NAMALWA (cell line): ENCODE measurements at places on chromosomes 6 and 20.

DNA sequence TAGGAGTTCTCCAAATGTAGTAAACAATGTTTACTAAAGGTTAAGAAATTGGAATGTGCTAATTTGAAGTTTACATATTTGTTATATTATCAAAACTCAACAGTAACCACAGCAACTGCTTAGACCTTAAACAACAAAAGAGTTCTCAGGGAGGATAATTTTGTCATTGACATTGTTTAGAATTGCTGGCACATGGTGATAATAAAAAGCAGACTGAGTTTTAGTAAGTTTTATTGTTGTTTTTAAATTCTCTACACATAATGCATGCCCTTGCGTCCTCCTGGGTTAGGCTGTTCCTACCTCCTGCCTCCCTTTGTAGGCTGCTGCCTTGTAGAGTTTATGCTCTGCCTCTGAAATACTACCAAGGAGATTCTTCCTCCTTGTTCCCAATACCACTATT lies 28.7 kb downstream of the LAMA4 start:
- no peak for DNase-seq

DNA sequence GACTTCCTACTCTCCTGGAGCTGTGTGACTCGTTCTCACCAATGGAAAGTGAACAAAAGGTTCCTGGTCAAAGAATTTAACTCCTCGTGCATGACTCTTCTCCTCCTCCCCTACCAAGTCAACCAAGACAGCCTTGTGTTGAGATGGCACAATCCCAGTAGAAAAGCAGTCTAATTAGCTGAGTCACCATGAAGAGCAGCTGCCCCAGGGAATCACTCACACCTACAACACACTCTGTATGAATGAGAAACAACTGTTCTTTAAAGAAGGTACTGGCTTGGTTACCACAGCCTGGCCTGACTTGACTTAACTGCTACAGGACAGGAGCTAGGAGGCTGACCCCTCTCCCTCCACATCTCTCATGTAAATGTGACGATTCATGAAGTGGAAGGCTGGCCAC lies 2.9 kb upstream of the HLA-DOB start:
- DNase-seq, result no peak

DNA sequence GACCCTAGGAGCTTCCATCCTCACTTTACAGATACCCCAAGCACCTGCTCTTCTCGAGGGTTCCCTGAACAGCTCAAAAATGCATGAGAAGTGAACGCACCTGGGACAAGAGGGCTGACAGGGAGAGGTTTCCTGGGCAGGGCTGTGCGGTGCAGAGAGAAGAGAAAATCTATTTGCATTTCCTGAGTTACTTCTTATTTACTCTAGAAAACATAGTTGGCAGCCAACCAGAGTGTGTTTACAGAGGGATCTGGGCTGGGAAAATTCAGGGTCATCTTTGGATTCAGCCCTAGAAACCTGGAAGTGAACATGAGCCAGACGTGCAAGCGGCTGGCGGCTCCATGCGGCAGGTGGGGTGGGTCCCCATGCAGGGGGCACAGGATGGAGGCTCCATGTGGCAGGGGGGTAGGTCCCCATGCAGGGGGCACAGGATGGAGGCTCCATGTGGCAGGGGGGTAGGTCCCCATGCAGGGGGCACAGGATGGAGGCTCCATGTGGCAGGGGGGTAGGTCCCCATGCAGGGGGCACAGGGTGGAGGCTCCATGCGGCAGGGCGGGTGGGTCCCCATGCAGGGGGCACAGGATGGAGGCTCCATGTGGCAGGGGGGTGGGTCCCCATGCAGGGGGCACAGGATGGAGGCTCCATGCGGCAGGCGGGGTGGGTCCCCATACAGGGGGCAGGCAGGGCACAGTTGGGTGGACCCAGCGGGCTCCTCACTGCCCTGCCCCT lies 342.0 kb downstream of the TAF4 start:
- DNase-seq, result no peak

GRCh38 chr6:63424636-63425035 lies 104.9 kb upstream of the LGSN start:
- DNase-seq, result no peak

GRCh38 chr20:23637282-23638221 lies at the start of gene CST3:
CST3 (minus strand) TSS chr20:23637955; CDS start chr20:23637862, 93 bp downstream.
- DNase-seq, result no peak

DNA sequence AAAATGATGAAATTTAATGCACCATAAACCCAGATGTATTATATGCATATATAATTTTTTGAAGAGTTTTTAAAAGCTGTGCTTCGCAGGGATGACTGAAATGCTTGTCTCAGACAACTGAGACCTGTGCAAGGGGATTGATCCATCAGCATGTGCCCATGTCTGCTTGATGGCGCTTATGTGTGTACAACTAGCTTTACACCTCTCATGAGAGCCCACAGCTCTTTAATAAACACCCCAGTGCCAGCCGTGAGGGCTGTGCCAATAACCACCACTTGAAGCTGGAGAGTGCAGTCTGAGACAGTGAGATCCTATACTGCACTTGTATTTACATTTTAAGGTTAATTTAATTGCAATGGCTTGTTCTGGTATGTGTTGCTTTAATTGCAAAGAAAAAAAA lies 225.5 kb downstream of the BCKDHB start:
- no peak for DNase-seq

DNA sequence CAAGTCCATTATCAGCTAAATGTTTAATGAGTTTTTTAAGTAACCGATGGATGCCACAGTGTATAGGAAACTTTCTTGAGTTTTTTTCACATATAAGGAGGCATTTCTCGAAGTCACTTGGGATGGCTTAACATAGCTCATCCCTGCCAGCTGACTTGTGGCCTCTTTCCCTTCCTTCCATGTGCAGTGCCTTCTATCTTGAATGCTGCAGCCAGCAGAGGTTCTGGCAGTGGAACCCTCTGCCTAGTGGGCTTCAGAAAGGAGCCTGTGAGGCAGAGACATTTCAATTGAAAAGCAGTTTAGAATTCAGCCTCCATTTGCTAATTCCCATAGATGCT lies 51.9 kb downstream of the AKAP12 start:
- DNase-seq, result no peak

DNA sequence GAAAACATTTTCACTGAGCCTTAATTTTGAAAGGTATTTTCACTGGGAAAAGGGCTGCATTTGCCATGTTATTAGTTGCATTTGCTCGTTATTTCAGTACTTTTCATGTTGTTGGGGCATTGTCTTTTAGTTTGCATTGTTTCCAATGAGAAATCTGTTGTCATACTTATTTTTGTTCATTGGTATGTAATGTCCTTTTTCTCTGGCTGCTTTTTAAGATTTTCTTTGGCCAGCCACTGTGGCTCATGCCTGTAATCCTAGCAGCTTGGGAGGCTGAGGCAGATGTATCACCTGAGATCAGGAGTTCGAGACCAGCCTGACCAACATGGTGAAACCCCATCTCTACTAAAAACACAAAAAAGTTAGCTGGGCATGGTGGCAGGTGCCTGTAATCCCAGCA lies 379.9 kb downstream of the SAMD5 start:
- DNase-seq, result no peak

- DNase-seq, result peak; percentile 52
Measured at GRCh38 chr6:95431637-95432228, 145.6 kb upstream of the MANEA start.

- DNase-seq, result no peak
Measured at GRCh38 chr6:68901044-68901443, 266.0 kb downstream of the ADGRB3 start.

DNA sequence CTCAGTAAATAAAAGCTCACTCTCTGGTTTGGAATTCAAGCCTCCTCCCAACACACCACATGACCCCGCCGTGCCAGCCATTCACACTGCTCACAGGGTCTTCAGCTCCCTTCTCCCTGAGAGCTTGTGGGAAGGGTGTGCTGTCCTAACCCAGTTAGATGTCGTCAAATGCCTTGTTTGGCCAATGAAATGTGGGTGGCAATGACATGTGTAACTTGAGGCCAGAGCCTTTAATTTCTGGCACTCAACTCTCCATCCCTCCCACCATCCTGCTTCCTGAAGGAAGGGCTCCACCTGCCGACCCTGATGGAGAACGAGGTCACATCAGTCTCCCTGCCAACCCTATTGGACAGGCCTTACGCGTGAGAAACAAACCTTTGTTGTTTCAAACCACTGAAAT lies 224.5 kb upstream of the AGPAT4 start:
- no peak for DNase-seq

DNA sequence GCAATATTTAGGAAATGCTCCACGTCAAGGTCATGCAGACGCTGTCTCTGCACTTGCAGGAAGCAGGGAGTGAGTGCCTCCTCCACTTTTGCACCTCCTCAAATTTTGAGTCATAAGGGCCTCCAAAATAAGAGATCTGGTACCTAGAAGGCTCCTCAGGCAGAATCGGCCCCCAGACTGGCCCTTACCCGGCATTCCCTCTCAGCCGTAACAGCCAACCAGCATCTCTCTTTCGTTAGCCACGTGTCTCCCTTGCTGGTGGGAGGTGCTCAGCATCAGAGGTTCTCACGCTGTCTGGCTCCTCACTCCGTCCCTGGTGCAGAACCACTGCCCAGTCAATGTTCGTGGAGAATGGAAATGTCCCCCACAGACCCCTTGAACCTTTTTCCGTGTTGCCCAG lies 75.3 kb downstream of the ANKRD60 start:
- no peak for DNase-seq

GRCh38 chr6:159631886-159632285 lies 61.2 kb downstream of the SOD2 start:
- DNase-seq, result no peak

- no peak for DNase-seq
Measured at GRCh38 chr20:36848078-36848660, 27.8 kb upstream of the TLDC2 start.

DNA sequence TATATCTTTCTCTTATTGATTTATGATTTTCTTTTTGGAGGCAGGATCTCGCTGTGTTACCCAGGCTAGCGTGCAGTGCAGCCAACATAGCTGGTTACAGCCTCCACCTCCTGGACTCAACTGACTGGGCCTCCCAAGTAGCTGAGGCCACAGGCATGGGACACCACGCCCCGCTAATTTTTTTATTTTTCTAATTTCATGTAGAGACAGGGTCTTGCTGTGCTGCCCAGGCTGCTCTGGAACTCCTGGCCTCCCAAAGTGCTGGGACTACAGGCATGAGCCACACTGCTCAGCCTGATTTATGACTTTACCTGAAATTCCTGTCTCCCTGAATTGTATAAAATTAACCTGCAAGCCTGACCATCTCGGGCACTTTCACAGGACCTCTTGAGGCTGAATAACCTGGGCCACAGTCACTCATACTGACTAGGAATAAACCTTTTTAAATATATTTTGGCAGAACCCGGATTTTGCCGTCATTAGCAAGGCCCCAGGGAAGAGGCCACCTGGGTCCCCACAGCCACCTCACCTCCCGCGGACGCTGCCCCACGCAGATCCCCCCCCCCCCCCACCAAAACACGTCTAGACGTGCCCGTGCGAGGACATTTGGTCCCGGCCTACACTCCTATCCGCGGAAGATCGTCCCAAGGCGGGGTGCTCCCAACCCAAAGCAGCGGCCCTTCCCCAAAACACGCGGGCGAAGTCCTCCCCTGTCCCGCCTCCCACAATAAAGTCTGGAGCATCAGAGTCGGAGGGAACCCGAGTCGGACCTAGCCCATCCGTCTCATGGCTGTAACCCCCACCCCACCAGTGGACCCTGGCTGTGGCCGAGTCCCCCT lies 902 bp downstream of the ZNF337 start:
- DNase-seq, result no peak

DNA sequence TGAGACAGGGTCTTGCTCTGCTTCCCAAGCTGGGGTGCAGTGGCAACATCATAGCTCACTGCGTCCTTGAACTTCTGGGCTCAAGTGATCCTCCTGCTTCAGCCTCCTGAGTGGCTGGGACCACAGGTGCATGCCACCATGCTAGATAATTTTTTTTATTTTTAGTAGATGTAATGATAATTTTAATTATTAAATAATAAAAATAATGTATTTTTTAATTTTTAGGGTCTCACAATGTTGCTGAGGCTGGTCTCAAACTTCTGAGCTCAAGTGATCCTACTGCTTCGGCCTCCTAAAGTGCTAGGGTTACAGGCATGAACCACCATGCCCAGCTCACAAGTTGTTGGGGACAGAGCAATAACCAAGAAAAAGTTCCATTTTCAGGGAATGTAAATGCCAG lies 138.0 kb upstream of the RALGAPA2 start:
- no peak for DNase-seq

DNA sequence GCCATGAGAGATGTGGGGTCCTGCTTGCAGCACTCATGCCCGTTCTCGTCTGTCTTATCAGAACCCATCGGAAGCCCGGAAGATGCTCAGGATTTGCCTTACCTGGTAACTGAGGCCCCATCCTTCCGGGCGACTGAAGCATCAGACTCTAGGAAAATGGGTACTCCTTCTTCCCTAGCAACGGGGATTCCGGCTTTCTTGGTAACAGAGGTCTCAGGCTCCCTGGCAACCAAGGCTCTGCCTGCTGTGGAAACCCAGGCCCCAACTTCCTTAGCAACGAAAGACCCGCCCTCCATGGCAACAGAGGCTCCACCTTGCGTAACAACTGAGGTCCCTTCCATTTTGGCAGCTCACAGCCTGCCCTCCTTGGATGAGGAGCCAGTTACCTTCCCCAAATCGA lies 8.3 kb downstream of the PI16 start:
- DNase-seq, result peak; percentile 82

DNA sequence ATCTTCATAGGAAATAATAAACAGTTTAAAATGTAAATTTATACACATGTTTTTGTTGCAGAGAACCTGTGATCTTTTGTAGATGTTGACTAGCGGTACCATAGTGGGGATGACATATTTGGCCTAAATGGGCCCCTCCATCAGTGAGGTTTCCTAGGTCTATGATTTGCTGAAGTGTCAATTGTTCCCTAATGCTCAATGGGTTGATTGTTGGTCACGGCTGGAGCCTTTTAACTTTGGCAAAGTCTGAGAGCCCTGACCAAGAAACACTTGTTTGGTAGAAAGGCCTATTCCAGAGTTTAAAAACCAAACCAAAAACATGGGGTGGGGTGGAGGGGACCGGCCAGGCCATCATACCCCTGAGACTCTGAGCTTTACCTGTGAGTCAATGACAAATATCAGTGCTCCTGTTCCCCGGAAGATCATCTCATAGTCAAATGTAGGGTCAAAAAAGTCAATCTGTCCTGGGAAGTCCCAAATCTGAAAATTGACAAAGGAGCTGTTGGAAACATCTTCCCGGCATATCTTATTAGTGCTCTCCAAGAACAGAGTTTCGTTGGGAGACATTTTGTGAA lies 25.1 kb downstream of the RRAGD start:
- DNase-seq, result no peak

GRCh38 chr6:101588343-101588742 lies 194.8 kb downstream of the GRIK2 start:
- DNase-seq, result no peak

- DNase-seq, result no peak
Measured at GRCh38 chr6:138722425-138723371, 50.9 kb upstream of the CCDC28A start.

GRCh38 chr6:7684843-7685242 lies 41.1 kb upstream of the BMP6 start:
- DNase-seq, result no peak

- peak; percentile 87 for DNase-seq
Measured at GRCh38 chr6:87078983-87079616, 15.8 kb downstream of the CGA start.

DNA sequence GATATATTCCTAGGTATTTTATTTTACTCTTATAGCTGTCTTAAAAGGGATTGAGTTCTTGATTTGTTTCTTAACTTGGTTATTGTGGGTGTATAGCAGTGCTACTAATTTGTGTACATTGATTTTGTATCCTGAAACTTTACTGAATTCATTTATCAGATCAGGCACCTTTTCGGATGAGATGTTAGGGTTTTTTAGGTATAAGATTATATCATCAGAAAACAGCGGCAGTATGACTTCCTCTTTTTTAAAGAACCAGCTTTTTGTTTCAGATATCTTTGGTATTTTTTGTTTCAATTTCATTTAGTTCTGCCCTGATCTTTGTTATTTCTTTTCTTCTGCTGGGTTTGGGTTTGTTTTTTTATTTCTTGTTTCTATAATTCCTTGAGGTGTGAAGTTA lies 382.4 kb upstream of the ADGRB3 start:
- peak; percentile 12 for DNase-seq
